Right atrium auricular region (tissue), 2 donors: ENCODE measurements at places on chromosomes 1 and 21. TPM values are rescaled to one million over a fixed set of nuclear protein-coding genes. Genes with fewer than 3 reads are reported as not detected.

Gene MAEL
- 8.5 TPM for total RNA-seq

Gene BCAR3
- 19.3 TPM for total RNA-seq

Gene PRKAA2
- total RNA-seq: 98.7 TPM

Gene RHEX
- not detected for total RNA-seq

Gene KCNA2
- total RNA-seq: 0.28 TPM
